Stimulated activated CD8-positive, alpha-beta memory T cell treated with anti-CD3 and anti-CD28 coated beads, Interleukin-15, amount 100 ng/mL, for 4 hours (primary cell): ENCODE measurements at places on chromosomes 11 and 22.
A peak's percentile ranks its signal among the peaks of the same experiment; 100 is the strongest.

- DNase-seq = no peak
These were observed 34.6 kb upstream of the PDGFD start for GRCh38 chr11:104198576-104198975.

DNA sequence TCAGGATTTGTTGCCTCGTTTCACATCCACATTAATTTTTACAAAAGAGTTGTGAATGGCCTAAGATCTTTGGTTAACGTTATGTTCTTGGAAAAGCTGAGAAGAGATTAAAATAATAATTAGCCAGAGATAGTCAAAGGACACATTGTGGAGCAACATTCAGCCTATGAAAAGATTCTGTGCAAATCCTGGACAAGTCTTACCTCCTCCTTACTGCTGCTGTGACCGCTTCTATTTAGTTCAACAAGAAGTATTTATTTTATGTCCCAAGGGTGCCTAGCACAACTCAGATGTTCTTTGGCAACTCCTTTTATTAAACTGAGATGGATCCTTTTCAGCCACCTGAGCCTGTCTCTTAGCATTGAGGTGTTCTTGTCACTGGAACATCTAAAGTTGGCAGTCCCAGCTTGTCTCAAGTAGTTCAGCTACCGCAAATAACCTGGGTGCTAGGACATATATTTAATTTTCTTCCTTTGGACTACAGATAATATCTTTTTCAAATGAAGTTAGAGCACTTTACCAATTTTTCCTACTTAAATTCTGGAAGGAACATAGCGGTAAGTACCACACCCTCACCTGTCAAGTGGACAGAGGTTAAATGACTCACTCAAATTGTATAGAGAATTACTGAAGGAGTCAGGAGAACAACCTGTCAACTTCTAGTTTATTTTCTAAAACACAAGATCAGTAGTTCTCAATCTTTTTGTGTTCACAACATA, 80.5 kb upstream of the CHRM4 start:
- DNase-seq = no peak

DNA sequence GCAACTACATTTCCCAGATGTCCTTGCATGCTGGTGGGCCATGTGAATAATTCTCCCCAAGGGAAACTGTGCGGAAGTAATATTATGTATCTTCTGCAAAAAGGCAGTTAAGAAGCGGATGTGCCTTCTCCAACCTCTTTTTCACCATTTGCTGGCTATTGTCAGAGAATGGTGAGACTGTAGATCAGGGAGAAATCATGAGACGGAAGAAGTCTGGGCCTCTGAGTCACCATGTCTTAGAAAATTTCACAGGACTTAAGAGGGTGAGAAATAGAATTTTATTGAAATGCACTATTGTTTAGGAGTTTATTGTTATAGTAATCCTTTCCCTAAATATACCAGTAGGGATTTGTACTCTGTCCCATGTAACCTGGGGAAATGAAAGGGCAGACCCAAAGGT, 298.7 kb upstream of the ZC3H12C start:
- no peak for DNase-seq

DNA sequence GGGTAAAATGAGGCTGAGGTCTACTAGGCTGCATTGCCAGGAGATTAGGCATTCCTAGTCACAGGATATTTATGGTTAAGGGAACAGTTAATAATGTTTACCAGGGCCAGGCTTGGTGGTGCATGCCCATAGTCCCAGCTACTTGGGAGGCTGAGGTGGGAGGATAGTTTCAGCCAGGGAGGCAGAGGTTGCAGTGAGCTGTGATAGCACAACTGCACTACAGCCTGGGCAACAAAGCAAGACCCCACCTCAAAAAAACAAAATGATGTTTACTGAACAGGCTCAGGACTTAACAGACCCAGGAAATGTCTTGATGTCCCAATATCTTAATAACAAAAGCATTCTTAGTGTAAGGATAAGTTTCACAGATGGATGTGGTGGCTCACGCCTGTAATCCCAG, 2.8 kb upstream of the MRPL16 start:
- no peak for DNase-seq

- no peak for DNase-seq
These were observed 6.0 kb upstream of the MAPK11 start for GRCh38 chr22:50276143-50276542.

GRCh38 chr11:65927904-65928397, 8.7 kb downstream of the DRAP1 start:
- DNase-seq = peak; percentile 39

- no peak for DNase-seq
These were observed 15.9 kb upstream of the MMP7 start for GRCh38 chr11:102546427-102546826.
